AG10803 (cell line): ENCODE measurements at places on chromosomes 4 and X.

GRCh38 chr4:13432453-13432852 lies 51.7 kb downstream of the RAB28 start:
- DNase-seq = no peak

- DNase-seq = no peak
Observed at GRCh38 chr4:72577211-72577610, 8.2 kb upstream of the ADAMTS3 start.

DNA sequence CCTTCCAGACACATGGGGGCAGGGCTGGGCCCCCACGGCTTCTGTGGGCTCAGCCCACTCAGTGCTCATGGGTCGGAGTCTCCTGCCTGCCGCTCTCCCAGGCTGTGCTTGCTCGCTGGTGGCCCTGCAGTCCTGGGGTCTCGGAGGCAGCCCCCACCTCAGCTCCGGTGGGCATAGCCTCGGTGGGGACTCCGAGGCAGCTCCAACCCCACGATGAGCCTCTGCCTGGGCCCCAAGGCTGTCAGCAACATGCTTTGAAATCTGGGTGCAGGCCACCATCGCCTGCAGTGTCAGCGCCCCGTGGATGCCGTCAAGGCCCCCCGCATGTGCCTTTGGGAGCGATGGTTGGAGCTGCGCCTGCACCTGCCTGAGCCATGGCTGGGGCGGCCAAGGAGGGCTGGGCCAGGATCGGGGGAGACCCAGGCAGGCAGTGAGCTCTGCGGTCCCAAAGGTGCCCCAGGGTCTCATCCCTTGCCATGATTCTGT lies 30.2 kb upstream of the SPON2 start:
- DNase-seq = no peak

GRCh38 chr4:104490770-104491480 lies 3.8 kb downstream of the CXXC4 start:
- DNase-seq = peak; percentile 27

GRCh38 chr4:74537459-74537858 lies 92.5 kb downstream of the AREG start:
- no peak for DNase-seq

DNA sequence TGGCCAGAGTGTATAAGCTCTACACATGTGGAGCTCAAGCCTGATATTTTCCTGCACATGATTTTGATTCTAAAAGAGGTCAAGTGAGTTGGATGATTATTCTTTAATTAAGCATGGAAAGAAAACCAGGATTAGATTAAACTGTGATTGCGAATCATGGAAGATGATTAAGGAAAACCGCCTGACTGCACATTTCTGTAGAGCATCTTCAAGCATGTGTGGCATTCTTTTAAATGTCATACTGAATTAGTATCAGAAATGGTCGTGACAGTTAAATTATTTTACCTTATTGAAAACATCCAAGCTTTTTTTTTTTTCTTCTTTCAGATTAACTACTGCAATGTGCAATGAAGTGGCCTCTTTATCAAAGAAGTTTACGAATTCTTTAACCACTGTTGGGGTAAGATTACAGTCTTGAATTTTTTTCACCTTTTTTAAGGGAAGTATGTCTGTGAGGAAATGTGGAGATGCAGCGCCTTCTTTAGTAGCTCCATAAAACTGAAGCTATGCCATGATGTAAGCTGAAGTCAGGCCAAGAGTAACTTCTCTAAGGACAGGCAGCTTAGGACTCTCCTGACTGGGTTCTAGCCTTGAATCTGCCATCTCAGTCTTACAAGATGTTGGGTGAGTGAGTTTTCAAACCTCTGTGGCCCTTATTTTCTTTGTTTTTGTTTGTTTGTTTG lies 67.9 kb downstream of the FAM114A1 start:
- DNase-seq = peak; percentile 43

DNA sequence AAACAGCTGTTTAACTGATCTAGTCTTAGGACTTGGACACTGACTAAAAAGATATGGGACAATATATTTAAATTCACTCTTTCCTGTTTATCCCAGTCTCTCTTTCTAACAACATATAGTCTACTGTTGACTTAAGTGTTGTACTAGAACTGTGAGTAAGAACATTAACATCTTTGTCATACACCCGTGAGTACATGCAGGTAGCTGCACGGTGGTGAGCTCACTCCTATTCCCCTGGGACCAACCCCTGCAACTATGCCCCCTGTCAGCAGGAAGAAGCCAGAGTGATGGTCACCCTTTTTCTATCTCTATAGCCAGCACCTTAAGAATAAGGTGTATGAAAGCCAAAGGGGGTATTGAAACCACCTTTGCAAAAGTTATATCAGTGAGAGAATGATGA lies 17.6 kb downstream of the TBL1X start:
- DNase-seq = no peak

DNA sequence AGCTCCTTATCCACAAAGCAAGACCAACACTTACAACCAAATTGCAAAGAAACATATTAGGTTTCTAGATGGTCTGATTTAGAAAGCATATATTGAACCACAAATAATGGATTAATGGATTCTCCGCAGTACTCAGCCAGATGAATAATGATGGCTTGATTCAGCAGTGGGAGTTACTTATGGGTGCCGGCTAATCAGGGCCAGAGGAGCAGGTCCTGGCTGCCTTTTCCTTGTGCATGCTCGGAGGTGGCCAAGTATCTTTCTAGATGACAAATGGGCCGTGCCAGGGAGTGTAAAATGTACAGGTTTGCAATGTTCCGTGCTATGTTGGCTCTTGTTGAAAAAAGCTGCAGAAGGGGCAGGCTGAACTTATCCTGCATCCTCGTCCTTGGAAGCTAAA lies 70.2 kb downstream of the VCX3A start:
- no peak for DNase-seq

- DNase-seq = peak; percentile 63
Observed at GRCh38 chr4:26141911-26142638, 178.7 kb upstream of the RBPJ start.

GRCh38 chr4:188551156-188551555 lies 411.9 kb downstream of the TRIML1 start:
- peak; percentile 25 for DNase-seq

- DNase-seq = peak; percentile 89
Observed at GRCh38 chrX:63250253-63250868, 100.8 kb downstream of the SPIN4 start.

- DNase-seq = peak; percentile 0
Observed at GRCh38 chr4:129583868-129584267, 487.9 kb downstream of the C4orf33 start.

GRCh38 chr4:119656342-119656741 lies 27.7 kb upstream of the PDE5A start:
- no peak for DNase-seq

- no peak for DNase-seq
Observed at GRCh38 chr4:177937041-177937440, 494.8 kb upstream of the AGA start.

DNA sequence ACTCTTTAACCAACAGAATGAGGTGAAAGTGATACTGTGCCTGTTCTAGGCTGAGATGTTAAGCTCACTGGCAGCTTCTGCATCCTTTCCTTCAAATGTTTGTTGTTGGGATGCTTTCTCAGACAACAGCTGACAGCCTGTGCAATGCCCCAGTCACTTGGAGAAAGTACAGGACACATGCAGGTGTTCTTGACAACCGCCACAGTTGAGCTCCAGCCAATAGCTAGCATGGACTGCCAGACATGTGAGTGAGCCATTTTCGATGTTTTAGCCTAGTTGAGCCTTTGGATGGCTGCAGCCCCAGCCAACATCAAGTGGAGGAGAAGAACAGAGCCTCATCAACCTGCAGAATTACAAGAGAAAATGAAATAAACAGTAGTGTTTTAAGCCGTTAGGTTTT lies 94.1 kb upstream of the PPP3CA start:
- no peak for DNase-seq

- no peak for DNase-seq
Observed at GRCh38 chr4:7705593-7705992, 234.1 kb downstream of the AFAP1 start.

DNA sequence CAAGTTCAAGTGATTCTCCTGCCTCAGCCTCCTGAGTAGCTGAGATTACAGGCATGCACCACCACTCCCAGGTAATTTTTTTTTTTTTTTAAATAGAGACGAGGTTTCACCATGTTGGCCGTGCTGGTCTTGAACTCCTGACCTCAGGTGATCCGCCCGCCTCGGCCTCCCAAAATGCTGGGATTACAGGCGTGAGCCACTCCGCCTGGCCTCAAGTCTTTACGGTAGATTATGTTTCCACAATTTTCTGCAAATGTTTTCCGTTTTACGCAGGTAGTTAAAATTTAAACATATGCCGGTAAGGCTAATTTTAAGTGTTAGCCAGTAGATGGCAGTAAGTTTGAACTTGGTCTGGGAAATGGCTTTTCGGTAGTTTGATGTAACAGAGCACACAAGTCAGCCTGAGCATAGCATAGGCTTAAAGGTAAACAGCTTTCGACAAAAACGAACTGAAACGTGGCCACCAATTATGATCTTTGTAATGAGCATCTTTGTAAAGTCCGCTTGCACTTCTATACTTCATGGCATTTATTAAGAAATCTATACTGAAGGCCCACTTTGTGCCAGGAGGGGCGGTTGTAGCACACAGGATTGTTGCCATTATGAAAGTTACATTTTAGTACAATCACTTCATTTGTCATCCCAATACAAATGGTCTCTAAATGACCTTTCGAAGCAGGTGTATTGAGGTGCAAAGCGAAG lies 31.1 kb downstream of the CCKAR start:
- DNase-seq = peak; percentile 79

- no peak for DNase-seq
Observed at GRCh38 chr4:130214268-130214667, 1118.3 kb downstream of the C4orf33 start.
